Astrocyte (in vitro differentiated cells and primary cell): ENCODE measurements at places on chromosomes 13 and 19. TPM values are rescaled to one million over a fixed set of nuclear protein-coding genes. Genes with fewer than 3 reads are reported as not detected.

DNA sequence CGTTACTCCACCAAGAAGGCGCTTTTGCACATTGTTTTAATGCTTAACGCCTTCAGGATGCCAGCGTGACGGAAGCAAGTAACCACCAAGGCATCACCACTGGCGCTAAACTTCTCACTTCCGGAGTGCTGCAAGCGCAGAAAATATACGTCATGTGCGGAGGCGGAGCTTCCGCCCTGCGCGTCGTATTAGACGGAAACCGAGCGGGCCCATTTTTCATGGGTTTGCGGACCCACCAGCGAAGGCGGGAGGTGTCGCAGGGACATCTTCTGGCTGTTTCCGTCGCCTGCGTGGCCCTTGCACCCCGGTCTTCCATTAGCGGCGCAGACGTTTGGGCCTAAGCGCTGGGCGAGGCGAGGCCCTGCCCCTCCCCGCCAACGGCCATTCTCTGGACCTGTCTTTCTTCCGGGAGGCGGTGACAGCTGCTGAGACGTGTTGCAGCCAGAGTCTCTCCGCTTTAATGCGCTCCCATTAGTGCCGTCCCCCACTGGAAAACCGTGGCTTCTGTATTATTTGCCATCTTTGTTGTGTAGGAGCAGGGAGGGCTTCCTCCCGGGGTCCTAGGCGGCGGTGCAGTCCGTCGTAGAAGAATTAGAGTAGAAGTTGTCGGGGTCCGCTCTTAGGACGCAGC is at the start of gene ERCC5:
ERCC5 (plus strand) TSS at position 403 of the 631 bp plus-strand sequence. CDS start 235 bp downstream, outside the sequence.
- peak; percentile 95 for DNase-seq

LGALS7 gene
- not detected in 2 replicates for total RNA-seq

GRCh38 chr19:54644056-54644455 is 13.8 kb downstream of the LILRB1 start:
- DNase-seq = no peak

DNA sequence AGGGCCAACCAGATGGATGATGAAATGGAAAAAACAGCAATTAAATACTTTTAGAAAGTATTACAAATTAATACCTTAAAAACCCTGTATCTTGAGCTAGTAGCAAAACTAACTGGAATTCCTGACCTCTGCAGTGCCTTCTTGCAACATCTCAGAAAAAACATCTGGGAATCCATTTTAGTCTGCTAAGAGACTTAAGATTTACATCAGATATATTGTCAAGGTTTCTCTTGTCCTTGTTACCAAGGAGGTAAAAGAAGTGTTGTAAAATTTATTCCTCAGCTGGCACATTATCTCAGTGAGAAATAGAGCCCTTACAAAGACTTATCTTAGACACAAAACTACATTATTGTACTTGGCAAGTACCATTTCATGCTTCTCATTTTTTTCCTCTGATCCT is 18.5 kb downstream of the KCNRG start:
- DNase-seq = peak; percentile 39

ERICH4 gene
- total RNA-seq = not detected in 2 replicates

SLC15A1 gene
- not detected in 2 replicates for total RNA-seq

GRK1 gene
- not detected in 2 replicates for total RNA-seq

DNA sequence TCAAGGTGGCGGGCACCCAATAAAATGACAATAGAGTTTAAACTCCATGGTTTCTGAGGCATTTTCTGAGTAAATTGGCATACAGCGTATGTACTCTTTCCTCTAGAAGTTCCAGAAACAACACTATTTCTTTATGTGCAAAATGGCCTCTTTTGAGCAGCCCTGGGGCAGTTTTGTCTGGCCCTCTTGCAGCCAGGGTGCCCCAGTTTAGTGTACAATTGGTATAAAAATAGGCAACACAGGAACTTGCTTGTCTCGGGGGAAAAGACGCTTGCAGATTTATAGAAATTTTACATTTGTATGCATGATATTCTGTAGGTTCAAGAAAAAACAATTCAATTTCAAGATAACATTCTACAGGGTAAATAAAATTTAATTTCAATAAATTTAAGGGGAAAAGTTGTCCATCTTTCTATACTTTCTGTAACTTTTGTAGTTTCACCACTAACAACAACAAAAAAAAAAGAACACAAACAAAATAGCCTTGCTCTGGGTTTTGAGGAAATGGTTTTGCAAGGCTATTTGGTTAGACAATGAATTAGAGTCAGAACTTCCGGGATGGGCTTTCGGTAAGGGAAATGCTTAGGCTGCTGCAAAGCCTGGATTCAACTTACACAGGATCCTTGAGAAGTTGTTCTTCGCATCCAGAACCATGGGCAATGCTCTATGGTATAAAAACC is 45.3 kb downstream of the LRCH1 start:
- DNase-seq = no peak

DNA sequence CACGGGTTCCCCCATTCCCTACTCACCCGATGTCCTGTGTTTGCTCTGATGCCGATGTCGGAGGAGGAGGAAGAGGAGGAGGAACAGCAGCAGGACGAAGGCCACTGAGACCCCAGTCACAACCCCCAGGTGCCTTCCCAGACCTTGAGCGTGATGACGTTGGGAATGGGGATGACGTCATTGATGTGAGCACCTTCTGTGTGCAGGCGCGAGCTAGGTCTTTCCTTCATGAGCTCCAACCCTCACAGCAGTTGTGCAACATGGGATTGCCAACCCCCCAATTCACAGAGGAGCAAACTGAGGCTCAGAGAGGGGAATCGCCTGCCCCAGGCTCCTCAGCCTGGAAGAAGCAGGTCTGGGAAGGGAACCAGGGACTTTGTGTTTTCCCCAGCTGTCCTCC is 4.2 kb downstream of the LILRB5 start:
- DNase-seq = no peak

DNA sequence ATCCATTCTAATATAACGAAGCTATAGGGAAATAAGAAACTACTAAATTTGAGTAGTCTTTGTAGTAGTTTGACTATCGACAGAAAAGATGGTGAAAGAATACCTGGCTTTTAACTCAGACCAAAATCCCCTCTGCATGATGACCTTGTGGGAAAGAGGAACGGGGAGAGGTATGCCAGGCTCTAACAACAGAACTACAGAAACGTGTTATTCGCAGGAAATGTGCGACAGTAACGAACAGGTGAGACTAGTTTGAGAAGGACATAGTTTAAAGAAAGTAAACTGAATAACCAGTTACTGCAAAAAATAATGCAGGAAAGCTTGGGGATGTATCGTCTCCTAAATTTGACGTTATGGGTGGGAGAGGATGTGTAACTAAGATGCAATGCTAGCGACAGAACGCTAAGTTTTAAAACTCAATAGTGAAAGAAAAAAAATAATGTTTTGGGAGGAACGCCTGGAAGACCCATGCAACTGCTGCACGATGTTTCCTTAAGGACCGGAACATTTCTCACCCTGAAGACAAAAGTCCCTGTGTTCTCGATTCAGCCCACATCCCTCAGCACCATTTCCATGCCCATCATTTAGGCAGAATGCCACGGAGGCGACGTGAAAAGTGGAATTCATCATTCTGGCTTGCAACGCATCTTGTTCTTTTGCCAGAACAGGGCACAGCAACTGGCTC is 1.6 kb upstream of the RAP2A start:
- DNase-seq = no peak

DNA sequence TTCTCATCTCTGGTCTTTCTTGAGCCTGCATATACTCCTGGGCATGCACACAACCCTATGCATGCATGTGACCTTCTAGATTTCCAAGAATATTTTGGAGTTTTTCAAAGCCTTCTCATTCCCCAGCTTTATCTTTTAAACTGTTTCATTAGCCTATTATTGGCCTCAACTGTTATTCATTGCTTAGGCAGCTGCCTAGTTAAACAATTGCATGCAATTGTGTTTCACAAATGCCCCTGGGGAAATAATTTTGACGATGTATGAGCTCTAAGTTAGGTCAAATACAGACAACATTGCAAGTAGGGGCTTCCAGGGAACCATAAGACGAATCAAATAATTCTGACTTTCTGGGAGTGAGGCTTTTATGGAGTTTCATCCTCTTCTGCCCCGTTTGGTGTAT is 2.3 kb upstream of the UPK1A start:
- no peak for DNase-seq

CYP2A6 gene
- not detected in 2 replicates for total RNA-seq

GRCh38 chr19:54183431-54183830 is 5.9 kb downstream of the MBOAT7 start:
- DNase-seq = no peak

ETV2 gene
- 0.45 TPM in 1 of 2 replicates, not detected in the other for total RNA-seq

DNA sequence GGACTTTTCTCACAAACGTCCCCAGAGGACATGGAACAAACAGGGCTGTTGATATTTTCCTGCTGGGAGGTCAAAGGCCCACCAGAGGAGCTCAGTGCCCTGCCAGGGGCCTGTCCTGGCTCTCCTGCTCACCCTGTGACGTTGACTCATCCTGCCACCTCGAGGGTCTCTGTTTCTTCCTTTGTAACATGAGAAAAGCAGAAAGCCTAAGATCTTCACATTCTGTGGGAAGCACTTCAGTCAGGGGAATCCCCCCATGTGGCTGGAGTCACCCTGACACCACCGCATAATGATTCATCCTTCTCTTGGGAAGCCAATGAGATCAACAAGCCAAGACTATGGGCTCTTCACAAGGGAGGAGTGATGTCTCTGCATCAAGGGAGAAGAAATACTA is 147.9 kb downstream of the KATNAL1 start:
- peak; percentile 89 for DNase-seq

METTL21C gene
- total RNA-seq = not detected in 2 replicates

SLC46A3 gene
- 6.1 and 8.6 TPM in 2 replicates for total RNA-seq

- no peak for DNase-seq
These were observed 498.0 kb downstream of the DCT start for GRCh38 chr13:93981426-93981977.

DNA sequence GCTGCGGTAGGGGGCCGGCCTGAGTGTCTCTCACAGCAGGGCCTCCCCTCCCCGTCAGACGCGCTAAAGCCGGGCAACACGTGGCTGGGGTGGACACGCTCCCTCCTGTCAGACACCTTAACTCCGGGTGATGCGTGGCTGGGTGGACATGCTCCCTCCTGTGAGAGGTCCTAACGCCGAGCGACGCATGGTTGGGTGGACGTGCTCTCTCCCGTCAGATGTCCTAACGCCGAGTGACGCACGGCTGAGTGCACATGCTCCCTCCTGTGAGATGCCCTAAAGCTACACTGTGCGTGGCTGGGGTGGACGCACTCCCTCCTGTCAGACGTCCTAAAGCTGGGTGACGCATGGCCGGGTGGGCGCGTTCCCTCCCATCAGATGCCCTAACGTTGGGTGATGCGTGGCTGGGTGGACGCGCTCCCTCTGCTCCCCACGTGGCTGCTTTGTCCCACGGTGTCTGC is 126.1 kb upstream of the MCF2L start:
- DNase-seq = no peak

DNA sequence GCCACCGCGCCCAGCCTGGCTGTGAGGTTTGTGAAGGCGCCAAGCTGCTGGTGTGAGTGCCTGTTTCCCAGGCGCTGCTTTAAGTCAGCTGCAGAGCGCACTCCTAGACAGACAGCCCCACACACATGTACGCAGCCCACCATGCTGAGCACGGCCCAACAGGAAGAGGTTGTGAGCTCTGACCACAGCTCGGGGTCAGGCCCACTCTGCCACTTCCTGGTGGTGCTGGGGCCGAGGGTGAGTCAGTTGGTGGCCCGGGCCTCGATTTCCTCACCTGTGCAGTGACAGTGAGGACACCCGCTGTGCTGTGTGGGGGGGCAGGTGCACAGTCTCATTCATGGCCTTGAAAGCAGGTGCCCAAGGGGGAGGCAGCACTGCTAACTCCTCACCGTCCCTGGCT is 106.7 kb downstream of the KDM4B start:
- no peak for DNase-seq

- peak; percentile 84 for DNase-seq
These were observed 110.9 kb downstream of the IER2 start for GRCh38 chr19:13260883-13261653.

FCAR gene
- not detected in 2 replicates for total RNA-seq

- DNase-seq = no peak
These were observed 28.4 kb downstream of the RASA3 start for GRCh38 chr13:114103801-114104654.

GRCh38 chr19:38793177-38793576 is 4.2 kb downstream of the LGALS7B start:
- no peak for DNase-seq

CCNA1 gene
- total RNA-seq = 0.70 and 0.91 TPM in 2 replicates

GRCh38 chr13:113907635-113908617 is 44.0 kb upstream of the GAS6 start:
- peak; percentile 92 for DNase-seq

- no peak for DNase-seq
These were observed 11.2 kb upstream of the CEACAM21 start for GRCh38 chr19:41564515-41565378.

WDR88 gene
- not detected in 2 replicates for total RNA-seq

LILRA6 gene
- total RNA-seq = not detected in 2 replicates

ATP8A2 gene
- 1.2 and 1.3 TPM in 2 replicates for total RNA-seq

CGB8 gene
- 9.4 and 15.8 TPM in 2 replicates for total RNA-seq

GRCh38 chr19:39498798-39499642 is at the start of gene DLL3:
Gene DLL3 (plus strand): TSS chr19:39498947. CDS start chr19:39498975, 28 bp downstream.
- no peak for DNase-seq

GRCh38 chr19:21603431-21604231 is 98.2 kb downstream of the ZNF429 start:
- DNase-seq = no peak

RASGRP4 gene
- not detected in 2 replicates for total RNA-seq

TLE2 gene
- 0.48 and 0.79 TPM in 2 replicates for total RNA-seq

- DNase-seq = no peak
These were observed 33.5 kb downstream of the DOCK9 start for GRCh38 chr13:98944336-98944735.

SYCN gene
- total RNA-seq = not detected in 2 replicates

GRCh38 chr13:101417043-101417406 is 717 bp upstream of the NALCN start:
- DNase-seq = peak; percentile 51

HIPK4 gene
- total RNA-seq = 0.12 TPM in 1 of 2 replicates, not detected in the other

MCOLN1 gene
- total RNA-seq = 26.2 and 27.5 TPM in 2 replicates

GRCh38 chr19:52626915-52627314 is 11.2 kb downstream of the ZNF83 start:
- no peak for DNase-seq

DNA sequence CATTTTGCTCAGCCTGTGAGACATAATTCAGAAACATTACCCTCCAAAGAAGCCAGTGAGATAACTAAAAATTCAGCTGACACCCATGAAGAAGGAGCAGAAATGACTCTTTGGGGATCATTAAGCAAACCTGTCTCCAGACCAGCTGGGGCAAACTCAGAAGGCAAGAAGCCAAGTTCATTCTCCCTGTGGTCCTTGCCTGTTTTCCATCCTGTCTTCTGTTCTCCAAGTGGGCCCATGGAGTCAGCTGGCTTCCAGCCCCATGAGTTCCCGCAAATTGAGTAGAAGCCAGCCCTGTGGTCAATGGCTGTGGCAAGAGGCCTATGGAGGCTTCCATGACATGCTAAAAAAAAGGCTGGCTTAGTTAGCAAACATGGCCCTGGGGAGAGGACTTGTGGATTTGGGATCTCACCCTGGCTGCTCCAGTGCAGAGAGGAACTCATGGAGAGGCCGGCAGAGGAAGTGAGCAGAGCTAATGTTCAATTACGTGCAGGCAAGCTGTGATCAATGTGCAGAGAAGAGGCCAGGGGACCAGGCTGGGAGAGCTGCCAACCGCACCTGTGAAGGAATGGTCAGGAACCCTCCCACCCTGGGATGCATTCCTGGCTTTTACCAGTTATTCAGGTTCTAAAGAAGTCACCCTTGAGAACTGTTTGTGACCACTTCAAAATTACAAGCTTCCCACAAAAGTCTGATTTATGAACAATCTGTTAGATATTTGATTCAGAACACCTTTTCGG is 229.1 kb downstream of the TSHZ3 start:
- DNase-seq = peak; percentile 84

- DNase-seq = no peak
These were observed 5.8 kb downstream of the DOCK9 start for GRCh38 chr13:98972059-98972458.
